ENCODE measurements at places on chromosomes 5 and 9.

DNA sequence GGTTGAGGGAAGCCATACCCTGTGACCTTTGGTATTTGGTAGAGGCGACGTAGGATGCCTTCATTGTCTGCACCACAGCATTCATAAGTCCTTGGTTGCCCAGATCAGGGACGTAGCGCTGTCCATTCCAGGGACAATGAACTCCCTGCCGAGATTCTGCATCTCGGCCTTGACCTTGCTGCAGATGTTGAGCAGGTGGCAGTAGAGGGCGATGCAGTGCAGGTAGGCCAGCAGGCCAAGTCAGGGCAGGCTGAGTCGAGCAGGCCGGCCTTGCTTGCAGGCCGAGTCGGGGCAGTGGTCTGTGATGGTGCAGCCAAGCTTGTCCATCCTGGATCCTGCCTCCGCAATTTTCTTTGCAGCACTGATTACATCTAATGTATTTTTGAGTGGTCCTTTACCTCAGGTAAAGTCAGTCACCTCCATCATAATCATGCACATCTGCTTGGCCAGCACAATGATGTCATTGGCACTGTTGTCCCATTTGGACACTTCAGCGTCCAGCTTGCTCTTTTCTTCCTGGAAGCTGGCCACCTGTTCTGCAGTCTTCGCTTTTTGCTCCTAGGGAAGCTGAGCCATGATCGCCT is 93.4 kb upstream of the CCDC112 start:
- no peak for DNase-seq

DNA sequence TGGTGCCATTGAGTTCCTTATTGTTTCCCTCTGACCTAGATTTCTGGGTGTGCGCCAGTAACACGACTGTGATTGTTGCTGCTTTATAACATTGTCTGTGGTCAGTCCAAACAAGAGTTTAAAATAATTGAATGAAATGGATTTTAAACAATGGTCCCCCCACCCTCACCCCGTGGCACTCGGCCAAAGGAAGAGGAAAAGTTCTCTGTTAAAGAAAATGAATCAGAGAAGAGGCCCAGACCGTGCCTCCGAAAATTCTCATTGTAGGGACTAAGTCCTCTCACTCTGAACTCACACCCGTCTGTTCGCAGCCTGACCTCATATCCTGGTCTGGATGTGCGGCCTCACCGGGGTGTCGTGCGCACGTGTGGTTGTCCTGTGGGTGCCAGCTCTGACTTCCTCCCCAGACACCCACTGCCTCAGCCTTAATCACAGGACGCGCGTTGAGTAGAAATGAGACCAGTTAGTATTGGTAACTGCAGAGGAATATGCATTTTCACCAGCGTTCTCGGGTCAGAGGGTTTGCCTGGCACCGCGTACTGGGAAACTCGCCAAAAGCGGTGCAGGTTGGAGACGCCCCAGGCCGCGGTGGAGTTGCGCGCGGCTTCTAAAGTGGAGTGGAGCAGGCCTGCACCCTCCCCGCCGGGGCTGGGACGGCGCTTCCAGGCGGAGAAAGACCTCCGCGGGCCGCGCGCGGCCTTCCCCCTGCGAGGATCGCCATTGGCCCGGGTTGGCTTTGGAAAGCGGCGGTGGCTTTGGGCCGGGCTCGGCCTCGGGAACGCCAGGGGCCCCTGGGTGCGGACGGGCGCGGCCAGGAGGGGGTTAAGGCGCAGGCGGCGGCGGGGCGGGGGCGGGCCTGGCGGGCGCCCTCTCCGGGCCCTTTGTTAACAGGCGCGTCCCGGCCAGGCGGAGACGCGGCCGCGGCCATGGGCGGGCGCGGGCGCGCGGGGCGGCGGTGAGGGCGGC is at the start of gene ABL1:
ABL1 (plus strand) TSS at position 884 of the 966 bp plus-strand sequence. CDS start 193 bp downstream, outside the sequence.
- peak; percentile 83 for DNase-seq

DNA sequence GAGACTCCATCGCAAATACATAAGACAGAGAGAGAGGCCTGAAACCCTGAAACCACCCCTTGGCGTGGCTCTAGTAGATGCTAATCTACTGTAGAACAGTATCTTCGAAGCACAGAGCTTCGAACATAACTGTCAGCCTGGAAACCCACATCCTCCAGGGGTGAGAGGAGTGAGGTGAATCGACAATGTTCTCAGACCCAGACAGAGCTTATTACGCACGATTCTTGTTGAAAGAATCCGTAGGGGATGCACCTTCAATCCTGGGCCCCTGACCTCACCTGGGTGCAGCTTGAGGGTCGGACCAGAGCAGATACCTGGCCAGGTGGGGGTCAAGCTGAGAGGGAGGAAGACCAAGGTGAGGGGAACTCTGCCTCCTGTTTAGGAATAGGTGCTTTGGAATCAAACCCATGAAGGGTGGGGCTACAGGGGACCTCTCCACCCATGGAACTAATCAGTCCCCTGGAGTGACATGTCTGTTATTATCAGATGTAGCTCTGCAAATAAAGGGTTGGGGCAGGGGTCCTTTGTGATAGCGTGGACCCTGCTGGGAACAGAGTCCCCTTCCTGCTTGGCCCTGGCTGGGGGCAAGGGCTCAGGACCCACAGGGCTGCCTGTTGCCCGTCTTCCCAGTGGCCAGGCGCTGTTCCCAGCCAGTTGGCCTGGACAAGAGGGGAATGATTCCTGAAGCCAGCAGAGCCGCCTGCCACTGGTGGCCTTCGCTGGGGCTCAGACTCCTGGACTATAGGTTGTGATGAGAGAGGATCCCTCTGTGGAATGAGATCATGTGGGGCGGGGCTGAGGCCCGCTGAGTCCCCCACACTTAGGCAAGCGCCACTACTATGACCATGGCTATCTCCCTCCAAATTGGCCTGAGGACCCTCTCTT is 41.2 kb downstream of the DBH start:
- no peak for DNase-seq

DNA sequence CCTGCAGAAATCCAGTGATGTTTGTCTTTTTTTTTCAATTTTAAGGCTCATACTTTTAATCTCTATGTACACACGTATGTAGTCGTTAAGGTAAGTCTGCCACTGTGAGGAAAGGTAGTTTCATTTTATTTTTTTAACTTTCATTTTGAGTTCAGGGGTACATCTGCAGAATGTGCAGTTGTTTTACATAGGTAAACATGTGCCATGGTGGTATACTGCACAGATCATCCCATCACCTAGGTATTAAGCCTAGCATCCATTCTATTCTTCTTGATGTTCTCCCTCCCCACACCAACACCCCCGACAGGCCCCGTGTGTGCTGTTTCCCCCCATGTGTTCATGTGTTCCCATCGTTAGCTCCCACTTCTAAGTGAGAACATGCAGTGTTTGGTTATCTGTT is 19.7 kb downstream of the MUSK start:
- DNase-seq, result no peak

GRCh38 chr5:179284751-179285631 is 60.3 kb downstream of the ADAMTS2 start:
- DNase-seq, result no peak

DNA sequence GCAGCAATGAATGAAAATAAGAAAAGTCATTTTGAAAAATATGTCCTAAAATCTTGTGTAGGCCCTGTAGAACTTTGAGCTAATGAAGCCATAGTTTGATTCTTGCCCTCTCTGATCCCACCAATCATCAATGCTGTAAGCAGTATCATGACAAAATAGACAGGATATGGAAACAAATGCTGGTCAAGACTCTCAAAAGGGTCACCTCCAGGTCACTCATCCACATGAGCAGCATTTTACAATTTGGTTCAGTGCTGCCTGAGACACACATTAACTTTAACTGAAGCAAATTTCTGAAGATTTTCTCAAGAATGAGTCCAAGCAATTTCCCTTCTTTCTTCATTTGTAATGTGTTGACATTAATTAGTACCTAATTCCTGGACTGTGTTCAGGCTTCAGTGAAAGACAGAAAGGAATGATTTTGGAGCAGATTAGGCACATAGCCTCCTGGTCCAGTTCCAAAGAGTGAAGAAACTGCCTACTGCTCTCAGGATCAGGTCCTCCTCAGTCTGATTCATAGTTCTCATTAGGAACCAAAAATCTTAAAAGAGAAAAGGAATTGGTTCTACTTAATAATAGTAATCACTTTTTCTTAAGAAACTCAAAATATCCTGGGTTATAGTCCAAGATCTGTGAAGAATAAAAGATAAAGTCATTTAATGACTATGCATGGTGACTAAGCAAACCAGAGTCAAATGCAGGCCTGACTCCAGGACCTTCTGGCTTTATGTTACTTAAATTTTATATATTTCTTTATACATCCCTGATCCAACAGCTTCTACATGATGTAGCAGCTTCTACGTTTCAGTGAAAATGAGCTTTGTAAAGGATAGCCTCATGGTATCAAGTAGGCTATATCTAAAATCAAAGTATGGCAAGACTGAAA is 192.1 kb upstream of the RGMB start:
- no peak for DNase-seq

- peak; percentile 53 for DNase-seq
Measured at GRCh38 chr5:17317473-17317872, 100.0 kb downstream of the BASP1 start.

DNA sequence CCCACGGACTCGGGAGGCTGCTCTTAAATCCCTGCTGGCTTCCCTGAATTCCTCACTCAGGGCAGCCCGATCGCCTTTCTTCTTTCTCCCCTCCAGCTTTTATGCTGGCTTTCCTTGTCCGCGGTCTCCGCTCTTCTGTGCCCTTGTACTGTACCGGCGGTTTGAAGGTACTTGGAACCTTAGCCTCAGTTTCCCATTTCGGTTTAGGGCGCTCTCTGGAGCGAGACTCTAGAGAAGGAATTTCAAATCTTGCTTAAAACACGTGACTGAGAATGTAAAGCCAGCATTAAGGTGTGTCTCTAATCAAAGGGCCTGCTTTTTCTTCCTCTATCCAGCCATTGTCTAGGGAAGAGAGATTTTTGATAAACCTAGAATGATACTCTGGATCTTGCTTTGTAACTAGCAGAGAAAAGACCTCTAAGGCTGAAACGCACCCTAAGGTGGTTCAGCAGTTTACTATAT is 650 bp downstream of the GPR107 start:
- DNase-seq, result no peak

DNA sequence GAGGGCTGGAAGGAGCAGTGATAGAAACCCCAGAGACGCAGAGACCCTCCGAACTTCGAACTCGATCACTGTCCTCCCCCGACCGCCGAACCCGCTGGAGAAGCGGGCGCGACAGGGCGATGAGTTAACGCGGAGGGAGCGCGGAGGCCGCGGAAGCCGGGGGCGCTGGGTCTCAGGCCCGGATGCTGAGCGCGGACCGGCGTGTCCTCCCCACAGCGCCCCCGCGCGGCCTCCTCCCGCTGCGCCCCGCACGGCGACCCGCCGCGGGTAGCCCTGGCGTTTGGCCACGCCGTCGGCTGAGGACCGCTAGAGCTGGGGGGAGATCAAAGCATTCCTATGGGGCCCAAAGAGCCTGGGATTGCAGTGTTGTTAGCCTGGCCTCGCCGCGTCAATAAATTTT is 7.7 kb upstream of the DMRT2 start:
- peak; percentile 48 for DNase-seq

DNA sequence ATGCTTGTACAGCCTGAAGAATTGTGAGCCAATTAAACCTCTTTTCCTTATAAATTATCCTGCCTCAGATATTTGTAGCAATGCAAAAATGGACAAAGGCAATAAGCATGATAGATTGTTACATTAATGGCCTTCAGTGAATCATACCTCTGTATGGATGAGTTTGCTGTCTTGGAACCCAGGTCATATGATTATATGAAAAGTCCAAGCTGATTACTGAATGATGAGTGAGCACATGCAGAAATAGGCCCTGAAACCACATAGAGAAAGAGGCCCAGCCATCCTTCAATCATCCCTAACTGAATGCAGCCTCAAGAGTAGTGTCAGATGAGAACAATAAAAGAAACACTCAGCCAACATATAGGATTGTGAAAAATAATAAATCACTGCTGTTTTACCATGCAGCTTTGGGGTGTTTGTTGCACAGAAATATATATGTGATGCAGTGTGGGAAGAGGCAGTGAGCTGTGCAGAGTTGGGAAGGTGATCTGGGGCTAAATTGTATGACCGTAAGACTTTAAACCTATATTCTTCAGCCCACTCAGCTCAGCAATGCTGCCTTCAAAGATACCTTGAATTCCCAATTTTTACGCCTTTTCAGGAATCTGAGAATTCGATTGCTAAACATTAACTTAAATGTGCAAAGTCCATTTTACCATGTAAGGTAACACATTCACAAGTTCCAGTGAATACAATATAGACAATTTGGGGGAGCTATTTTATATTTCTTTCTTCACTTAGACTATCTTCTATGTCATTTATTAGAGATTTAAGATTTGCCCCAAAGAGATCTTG is 36.3 kb upstream of the SHISAL2B start:
- no peak for DNase-seq

GRCh38 chr9:87236546-87236945 is 261.1 kb upstream of the DAPK1 start:
- no peak for DNase-seq

GRCh38 chr9:14144215-14144614 is 169.7 kb downstream of the NFIB start:
- no peak for DNase-seq

GRCh38 chr5:92494508-92494907 is 1086.5 kb downstream of the NR2F1-AS1 start:
- no peak for DNase-seq

GRCh38 chr9:106403081-106403480 is 459.9 kb upstream of the ZNF462 start:
- DNase-seq, result no peak

DNA sequence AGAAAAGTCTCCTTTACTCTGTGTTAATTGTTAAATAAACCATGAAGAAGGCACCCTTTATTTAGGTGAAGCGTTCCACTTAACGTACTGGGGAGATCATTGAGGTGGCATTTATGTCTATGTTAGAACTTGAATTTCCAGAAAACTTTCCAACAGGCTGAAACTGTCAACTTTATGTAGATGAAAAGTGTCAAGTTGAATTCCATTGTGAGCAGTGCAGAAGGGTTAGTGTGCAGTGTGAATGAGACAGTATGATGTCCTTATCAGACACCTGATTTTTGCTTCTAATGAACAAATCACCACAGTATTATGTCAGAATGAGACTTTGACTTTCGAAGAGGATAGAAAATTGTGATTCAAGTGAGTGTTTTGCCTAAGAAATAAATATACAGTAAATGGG is 761.6 kb upstream of the SEMA6A start:
- DNase-seq, result no peak

GRCh38 chr9:38118862-38119438 is 49.9 kb upstream of the SHB start:
- DNase-seq, result peak; percentile 41

- peak; percentile 43 for DNase-seq
Measured at GRCh38 chr5:56490971-56491468, 257.9 kb upstream of the ANKRD55 start.

GRCh38 chr9:121178676-121179372 is 22.8 kb downstream of the RAB14 start:
- DNase-seq, result no peak

DNA sequence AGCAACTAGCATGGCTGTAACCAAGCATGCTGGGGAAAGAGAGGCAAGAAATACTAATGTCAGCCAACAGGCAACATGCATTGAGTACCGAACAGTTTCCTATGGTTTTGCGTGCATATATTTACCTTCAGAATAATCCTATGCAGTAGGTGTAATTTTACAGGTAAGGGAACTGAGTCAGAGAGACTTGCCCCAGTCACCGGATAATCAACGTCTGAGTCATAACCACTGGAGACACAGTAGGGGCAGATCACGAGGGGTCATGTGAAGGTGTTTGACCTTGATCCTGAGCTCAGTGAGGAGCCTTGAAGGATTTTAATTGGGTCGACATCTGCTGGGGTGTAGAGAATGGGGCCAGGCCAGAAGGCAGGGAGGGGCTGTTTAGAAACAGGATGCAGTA is 13.4 kb upstream of the TSC1 start:
- no peak for DNase-seq

GRCh38 chr9:78072586-78073199 is 41.1 kb upstream of the GNAQ start:
- no peak for DNase-seq
